Activated T-cell treated with anti-CD3 and anti-CD28 coated beads for 48 hours (primary cell): ENCODE measurements at places on chromosomes 2 and 18.

GRCh38 chr2:168033966-168034365 is 213.4 kb downstream of the STK39 start:
- DNase-seq, result no peak

DNA sequence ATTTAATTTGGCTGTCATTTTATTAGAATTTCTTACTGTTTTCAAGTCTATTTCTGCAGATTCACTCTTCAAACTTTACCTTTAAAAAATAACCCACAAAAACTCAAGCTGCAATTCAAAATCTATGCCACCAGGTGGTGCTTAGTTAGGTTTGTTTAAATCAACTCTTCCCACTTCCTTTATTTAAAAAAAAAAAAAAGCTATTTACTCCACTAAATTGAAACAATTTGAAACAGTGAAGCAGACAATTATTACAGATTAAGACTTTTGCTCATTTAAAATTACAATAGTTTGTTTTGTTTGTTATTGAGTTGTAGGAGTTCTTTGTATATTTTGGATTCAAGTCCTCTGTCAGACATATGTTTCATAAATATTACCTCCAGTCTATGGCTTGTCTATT is 300.0 kb downstream of the PDE11A start:
- DNase-seq, result no peak

DNA sequence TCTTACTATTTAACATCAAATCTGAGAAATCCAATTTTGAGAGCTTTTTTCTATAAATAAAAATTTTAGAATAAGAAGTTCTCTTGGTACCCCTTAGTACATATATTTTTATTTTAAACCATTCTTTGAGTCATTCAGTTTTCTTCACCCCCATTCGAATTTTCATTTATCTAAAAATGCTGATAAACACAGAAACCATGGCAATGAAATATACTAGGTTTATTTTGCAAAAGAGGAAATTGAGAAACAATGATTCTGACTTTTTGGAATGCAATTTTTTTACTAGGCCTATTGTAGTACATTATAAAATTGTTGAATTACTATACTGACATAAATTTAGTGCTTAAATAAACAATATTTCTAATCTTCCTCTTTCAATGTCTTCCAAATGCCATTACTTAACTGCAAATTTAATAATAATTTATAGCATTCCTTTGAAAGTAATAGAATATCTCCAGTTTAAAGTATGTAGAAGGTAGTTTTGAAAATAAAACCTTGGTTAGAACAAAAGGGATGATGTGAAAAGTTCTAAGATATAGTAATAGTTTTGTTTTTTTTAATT is 46.3 kb downstream of the TANK start:
- no peak for DNase-seq

DNA sequence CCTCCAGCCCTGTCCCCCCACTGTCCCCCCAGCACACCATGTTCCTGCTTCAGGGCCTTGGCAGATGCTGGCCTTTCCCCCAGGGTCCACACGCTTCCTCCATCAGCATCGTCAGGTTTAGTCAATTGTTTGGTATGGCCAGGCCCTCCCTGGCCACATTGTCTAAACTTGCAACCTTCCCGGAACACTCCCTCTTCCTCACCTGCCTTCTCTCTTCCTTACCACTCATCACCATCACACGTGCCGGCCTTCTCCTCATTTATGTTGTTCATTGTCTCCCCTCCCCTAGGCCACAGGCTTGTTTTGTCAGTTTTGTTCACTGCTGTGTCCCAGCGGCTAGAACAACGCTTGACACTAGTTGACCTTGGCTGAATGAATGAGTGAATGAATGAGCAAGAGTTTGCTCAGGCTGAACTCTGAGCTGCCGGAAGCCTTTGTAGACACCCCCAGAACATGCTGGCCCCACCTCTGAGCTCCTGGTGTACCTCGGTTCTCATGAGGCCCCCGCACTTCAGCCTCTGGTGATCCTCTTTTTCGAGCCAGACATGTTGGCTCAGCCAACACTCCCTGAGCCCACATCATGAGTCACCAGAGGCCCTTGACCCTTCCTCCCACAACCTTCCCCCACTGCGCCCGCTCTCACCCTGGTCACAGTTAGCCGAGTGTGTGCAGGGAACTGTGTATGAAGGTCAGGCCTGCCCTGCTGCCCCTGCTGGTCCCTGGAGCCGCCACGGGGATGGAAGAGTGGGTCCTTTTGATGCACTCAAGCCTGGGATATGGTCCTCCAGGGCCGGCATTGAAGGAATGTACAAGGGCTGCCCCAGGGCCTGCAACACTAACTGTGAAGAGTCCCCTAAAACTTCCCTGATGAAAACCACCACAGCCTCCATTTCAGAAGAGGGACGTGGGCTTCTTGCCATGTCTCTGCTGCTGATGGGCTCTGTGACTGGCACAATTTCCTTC is 57.5 kb downstream of the HS1BP3 start:
- DNase-seq, result no peak

GRCh38 chr2:120691410-120691809 is 44.3 kb upstream of the GLI2 start:
- DNase-seq, result no peak

DNA sequence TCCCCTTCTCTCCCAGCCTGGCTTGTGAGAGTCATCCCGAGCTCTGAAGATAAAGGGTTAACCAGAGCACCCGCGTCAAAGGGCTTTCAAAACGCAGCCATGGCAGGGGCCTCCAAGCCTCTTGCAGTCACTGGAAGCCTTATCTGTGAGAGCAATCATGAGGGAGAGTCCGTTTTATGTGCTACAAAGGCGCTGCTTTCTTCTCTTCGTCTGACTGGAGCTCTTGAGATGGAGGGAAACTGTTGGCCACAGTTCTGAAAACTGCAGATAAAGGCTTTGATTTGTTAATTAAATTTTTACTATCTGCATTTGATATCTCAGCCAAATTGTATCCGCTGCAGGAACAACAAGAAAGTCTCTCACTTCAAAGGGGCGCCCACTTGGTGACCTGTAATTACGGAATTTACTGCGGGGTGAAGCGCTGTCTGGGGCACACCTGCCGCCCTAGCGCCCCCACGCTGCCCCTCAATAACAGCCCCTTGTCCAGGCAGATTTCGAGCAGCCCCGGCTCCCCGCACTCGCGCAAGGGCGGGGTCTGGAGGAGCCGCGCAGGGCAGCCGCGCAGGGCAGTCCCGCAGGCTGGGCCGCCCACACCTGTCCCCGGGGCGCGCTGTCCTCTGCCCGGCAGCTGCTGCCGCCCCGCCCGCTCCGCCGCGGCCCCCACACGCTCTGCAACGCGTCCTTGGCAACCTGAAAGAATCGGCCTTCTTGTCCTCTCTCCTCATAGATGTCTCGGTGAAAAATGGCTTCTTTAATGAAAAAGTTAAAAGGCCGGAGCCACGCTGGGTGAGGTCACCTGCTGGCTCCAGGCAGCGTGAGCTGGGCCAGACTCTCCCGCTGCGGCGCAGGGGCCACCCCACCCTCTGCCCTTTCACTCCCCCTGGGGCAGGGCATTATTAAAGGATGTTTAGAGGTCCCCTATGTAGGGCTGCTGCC is 217.9 kb downstream of the VAPA start:
- no peak for DNase-seq

DNA sequence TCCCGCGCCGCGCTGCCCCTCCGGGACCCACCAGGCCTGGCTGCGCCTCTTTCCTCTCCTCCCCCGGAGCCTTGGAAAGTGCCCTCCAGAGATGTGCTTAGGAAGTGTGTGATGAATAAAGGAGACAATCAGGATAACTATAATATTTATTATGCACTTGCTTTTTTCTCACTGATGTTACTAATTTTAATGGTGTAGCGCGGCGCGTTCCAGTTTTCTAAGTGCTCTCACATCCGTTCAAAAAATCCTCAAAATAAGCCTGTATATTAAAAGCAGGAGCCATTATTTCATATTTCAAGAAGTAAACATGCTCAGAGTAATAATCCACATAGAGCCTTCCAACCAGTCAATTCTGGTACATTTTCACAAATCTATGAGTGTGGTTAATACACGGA is 941 bp upstream of the MPPE1 start:
- DNase-seq, result no peak

DNA sequence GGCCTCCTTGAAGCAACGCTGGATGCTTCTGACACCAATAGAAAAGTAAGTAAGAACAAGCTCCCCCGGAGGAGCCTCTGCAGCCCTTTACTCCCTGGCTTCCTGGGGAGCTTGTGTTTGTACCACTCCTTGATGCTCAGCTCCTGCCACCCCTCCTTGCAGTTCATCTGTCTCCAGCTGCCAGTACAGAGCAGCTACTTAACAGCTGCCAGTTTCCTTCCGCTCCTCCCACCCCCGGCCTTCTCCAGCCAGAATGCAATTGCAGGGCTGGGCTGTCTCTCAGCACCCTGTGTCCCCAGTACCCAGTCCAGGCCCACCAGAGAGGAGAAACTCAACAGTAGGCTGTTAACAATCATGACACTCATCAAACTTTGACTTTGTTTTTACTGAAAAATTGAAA is 109.4 kb downstream of the AOX1 start:
- DNase-seq, result no peak

DNA sequence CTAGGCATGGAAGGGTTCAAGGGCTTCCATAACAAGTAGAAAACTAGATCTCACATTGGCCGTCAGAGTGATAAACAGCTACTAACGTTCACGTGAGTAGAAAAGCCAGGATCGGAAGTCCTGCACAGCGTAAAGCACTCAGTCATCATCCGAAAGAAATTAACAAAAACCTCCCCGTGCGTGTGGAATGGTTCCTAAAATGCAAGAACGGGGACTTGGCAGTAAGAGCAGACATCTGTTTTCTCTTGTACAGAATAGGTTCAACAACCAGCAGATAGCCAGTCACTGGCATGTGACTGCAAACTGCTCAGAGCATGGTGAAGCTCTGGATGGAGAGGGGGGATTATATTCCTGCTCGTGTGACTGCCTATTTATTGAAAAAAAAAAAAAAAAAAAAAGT is 106.9 kb upstream of the ITGB6 start:
- DNase-seq, result no peak

DNA sequence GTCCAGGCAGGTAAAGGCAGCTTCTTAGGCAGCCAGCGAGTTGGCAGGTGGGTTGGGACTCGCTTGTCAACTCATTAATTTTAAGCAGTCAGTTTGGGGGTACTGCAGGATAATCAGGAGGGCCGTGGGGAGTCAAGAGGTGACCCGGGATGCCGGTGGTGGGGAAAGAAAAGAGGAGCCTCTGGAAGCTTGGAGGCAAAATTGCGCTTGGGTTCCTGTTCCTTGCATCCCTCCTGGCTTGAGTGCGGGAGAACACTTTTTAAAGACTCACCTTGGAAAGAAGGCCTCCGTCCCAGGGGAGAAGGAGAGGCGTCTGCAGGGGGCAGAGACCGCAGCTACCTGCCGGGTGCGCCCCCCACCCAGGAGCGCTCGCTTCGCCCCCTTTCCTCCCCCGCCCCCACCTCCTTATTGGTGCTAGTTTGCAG is at the start of gene KCNJ3:
KCNJ3 (plus strand) TSS at position 400 of the 425 bp plus-strand sequence. CDS start 81 bp downstream, outside the sequence.
- no peak for DNase-seq
